ENCODE measurements at places on chromosomes 2 and 18.

DNA sequence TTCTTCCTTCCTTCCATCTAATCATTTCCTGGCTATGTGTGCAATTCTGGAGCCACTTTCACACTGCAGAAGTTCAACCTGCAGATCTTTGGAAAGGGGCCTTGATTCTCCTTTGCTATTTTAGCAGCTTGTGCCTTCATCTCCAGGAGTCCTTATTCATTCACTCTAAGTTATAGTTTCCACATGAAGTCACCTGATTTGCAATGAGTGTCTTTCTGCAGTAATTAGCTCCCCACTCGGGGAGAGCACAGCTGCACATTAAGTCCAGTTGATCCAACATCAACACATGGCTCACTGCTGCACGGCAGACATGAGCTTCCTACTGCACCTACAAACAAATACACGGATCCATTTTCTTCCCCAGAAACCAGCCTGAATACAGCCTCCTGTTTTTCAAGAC, 323.1 kb upstream of the TNP1 start:
- no peak for DNase-seq

- no peak for DNase-seq
Measured at GRCh38 chr2:158042666-158043065, 59.0 kb upstream of the UPP2 start.

DNA sequence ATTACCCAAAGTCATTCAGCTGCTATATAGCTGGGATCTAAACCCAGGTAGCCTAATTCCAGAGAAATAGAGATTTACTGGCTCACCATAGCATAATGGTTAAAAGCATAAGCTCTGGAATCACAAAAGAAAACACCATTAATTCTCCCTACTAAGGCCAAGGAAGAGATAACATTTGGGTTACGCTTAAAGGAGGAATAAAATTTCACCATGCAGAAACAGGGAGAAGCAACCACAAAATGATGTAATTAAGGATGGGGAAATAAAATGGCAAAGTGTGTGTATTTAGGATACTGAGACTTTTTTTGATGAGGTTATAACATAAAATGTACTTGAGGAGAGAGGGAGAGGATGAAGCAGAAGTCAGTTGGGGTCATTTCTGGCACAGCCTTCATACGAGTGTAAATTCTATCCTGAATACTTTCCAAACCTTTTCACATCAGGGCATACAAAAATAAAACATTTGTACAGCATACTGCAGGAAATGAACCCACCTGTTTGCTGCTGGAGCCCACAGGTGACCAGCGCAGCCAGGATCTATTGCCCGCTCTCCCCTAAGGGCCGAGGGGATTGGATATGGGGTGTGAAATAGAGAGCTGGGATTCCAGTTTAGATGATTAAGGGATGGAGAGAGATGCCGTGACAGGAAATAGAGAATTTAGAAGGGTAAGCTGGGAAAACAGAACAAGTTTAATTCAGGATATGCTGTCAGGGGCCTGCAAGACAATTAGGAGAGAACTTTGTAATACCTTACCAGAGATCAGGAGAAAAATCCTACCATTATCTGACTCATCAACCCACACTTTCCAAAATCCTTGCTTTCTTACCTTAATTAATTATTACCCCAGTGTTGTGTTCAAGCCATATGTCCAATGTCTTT, 43.8 kb upstream of the SERTAD2 start:
- DNase-seq = peak; percentile 46

- DNase-seq = no peak
Measured at GRCh38 chr2:1731447-1731962, 12.8 kb downstream of the PXDN start.

DNA sequence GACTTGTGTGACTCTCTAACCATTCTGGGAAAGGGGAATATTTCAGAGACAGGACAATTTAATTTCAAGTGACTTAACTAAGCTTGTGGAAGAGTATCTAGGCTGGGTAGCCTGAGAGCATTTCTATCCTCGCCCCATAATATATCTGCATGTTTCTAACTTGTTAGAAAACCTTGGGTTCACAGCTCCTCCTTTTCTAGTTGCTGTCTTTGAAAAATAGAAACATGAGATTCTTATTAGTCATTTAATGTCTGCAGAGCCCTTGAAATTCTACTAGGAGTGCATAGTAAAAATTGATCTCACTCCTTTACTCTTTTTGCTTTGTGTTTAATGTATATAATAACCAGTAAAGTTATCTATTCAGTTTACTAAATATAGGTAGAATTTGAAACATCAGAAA, 22.4 kb downstream of the CTLA4 start:
- DNase-seq = no peak

DNA sequence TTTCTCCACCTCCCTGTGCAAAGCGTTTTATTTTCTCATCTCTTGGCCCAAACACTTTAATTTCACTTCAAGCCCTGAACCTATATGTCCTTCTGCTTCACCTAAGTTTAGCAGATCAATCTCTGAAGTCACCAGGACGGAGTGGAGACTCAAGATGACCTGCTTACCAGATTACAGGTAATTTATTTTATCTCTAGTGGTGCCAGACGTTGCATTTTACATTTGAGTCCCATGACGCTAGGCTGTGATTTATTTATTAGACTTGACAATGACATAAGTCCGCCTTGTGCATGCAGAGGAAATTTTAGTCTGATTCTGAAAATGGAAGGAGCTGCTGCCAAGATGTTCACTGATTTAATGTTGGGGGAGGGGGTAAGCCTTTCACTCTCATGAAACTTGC, 73.9 kb downstream of the MRO start:
- DNase-seq = no peak
